ENCODE measurements at places on chromosomes 5 and 9.

- DNase-seq: no peak
These were observed 192.9 kb upstream of the HMHB1 start for GRCh38 chr5:143619040-143619439.

DNA sequence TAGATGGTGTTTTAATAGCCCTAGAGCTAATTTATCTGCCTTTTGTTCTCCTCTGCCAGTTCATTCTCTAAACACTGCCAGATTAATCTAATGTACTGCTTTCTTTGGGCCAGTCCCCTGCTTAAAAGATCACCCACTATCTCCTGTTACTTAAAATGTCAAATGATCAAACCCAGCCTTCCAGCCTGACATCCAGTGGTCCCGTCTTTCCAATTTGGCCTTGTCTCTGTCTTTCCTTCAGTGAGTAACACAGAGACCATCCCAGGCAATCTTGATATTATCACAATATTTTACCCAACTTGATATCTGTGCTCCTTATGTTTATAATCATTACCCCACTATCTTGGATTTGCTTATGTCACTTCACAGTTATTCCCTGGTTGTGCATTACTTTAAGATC, 12.0 kb downstream of the PRR16 start:
- no peak for DNase-seq

- no peak for DNase-seq
These were observed 110.0 kb downstream of the ENC1 start for GRCh38 chr5:74530326-74531050.

GRCh38 chr5:180990882-180991242, 2.2 kb downstream of the BTNL3 start:
- no peak for DNase-seq

DNA sequence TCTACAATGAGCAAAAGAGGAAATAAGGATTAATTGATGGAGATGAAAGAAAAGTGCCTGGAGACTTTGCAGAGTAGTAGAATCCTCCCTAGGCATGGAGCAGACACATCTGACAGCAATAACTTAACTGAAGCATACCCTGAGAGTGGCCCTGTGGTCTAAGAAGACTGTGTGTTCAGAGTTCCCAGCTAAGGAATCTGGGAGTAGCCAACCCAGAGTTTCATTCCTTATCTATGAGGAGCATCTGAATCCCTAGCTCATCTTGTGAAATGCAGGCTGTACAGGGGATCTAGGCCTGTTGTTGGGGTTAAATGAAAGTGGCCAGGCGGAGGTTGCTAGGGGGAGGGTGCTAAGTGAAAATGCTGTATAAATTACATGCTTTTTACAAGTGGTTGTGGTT, 233.1 kb upstream of the FBXL7 start:
- no peak for DNase-seq
